ENCODE measurements at places on chromosomes 4 and X.
A peak's percentile ranks its signal among the peaks of the same experiment; 100 is the strongest.

GRCh38 chr4:160319221-160319867 is 1216.5 kb downstream of the RAPGEF2 start:
- DNase-seq = no peak

- peak; percentile 39 for DNase-seq
These were observed 739.3 kb upstream of the FAM241A start for GRCh38 chr4:111405989-111406388.

DNA sequence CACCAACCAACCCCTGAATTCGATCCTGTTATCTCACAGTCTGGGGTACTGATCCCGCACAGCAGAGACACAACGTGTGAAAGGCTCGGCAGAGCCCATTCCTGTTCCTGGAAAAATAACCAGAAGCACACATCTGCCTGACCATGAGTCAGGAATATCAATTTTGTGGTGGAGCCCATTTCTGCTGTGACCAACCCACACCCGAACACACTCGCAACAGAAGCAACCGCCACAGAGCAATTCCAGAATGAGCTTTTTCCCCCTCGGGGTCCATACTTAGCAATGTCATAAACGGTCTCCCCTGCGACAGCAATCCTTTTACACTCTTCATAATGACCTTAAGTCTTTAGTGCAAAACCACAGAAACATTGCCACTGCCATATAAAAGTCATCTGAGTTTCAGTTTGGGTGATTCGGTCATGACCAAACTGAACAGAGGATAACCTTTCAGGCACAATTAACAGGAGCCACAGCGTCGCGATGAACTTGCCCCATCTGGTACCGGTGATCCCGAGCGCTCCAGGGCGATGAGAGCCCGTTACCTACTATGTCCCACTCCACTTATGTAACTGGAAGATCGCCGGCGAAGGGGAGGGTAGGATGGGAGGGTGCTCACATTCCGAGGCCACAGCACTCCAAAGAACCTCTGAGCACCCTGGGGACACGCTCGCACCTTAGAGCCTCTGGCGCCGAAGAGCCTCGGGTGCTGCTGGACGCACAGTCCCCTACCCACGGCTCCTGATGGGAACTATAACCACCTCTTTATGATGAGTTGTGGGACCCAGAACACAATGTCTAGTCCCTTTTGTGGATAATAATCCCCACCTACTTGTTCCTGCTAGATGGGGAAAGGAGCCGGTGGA is 1.1 kb downstream of the MECP2 start:
- DNase-seq = peak; percentile 51

DNA sequence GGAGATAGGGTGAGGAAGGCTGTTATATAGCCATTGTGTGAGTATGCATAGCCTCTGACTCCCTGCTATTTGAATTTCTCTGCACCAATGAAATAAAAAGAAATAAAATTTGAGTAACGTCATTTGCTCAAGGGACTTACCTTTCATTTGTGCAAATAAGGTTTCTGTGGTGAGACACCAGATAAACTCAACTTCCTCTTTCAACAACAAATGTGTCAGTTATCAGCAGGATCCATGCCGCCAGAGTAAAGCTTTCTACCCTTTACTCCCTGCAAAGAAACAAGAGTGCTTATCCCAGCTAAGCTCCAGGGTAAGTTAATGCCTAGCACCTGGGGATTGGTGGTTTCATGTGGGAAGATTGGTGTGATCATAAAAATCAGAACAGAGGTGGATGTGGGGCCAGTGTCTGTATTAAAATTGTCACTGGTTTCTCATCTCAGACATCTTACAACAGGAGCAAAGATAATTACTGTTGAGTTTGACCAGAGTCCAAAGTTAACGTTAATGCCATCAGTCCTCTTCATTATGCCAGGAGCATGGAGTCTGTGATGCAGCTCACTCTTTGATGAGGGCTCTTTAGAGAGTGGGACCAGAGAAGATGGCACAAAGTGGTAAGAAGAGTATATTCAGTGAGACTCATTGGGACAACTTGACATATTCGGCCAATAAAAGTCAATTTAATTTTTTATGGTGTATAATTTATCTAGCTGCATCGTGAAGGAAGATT is at the start of gene P2RY10:
TSS of gene P2RY10 (plus strand) at position 206 of the 727 bp plus-strand sequence. CDS start 15,130 bp downstream, outside the sequence.
- no peak for DNase-seq

GRCh38 chr4:177427192-177427591 is 15.0 kb downstream of the AGA start:
- DNase-seq = no peak

DNA sequence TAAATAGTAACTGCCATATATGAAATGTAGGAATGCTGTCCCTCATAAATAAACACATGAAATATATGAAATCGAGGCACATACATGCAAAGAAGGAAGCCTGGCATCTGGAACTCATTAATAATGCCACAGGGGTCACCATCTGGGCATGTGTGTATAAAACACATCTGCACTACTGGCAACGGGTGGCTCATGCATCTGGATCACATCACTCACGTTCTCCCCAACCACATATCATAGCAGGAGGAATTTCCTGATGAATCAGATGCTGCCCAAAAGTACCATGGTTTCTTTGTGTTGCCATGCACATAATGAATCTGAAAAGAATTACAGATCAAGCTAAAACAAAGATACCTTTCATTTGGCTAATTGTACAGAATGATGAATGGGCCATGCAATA is 28.6 kb downstream of the RNF175 start:
- DNase-seq = peak; percentile 89

- no peak for DNase-seq
These were observed 12.6 kb downstream of the TAF1 start for GRCh38 chrX:71378732-71379131.

- no peak for DNase-seq
These were observed 33.6 kb downstream of the TBC1D14 start for GRCh38 chr4:6943012-6943884.
